ENCODE measurements at places on chromosomes 5 and 9.

- DNase-seq: no peak
Observed at GRCh38 chr5:158722940-158723339, 376.8 kb downstream of the EBF1 start.

DNA sequence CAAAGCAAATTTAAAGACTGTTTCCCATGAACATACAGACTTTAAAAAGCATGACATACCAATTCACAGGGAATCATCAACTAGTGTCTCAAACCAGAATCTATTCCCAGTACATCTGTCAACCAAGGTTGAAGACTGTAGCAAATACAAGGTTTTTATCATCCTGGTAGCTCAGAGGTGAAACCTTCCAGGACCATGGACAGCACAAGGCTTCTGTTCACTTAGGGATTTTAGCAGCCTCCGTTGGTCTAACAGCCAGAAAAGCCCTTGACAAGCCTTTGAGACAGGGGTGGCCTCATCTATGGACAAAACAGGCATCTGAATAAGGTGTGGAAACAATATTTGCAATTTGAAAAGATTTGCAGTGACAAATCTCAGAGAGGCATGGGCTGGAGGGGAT is 119.0 kb downstream of the TRIM32 start:
- no peak for DNase-seq

- DNase-seq: no peak
Observed at GRCh38 chr5:13357929-13358328, 586.6 kb downstream of the DNAH5 start.

DNA sequence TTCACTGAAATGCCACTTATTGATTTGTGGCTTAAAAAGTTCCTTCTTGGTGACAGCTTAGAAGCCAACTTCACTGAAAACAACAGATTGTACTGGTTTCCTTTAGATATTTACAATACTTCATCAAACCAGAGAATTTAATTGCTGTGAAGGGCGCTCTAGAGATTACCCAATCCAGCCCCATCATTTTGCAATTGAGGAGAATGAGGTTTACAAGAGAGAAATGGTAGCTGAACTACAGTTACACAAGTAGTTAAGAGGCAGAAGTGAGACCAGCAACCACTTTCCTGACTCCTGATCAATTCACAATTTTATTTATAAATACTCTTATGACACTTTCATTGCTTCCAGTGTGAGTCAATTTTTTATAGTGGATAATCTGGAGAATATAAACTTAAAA is 103.5 kb upstream of the APC start:
- DNase-seq: no peak

GRCh38 chr9:128138001-128138400 is 10.5 kb upstream of the PTGES2 start:
- DNase-seq: no peak

DNA sequence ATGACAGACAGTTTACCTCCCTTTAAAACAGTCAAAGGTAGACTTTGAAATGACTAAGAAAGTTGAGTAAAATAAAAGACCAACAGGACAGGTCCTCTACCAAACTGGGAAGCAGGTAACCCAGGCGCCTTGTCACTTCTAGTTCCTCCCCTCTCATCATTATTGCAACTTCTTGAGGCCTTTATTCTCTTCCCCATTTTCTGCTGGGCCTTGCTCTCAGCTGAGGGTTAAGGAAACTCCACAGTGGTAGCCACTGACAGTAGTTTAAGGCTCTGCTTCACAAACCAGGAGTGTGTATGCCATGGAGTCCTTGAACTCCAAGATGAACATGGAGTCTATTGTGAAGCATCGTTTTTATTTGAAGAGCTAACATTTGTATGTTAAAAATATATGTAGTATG is 36.9 kb upstream of the TCERG1 start:
- DNase-seq: no peak

GRCh38 chr9:4116723-4117460 is 183.0 kb downstream of the GLIS3 start:
- no peak for DNase-seq

DNA sequence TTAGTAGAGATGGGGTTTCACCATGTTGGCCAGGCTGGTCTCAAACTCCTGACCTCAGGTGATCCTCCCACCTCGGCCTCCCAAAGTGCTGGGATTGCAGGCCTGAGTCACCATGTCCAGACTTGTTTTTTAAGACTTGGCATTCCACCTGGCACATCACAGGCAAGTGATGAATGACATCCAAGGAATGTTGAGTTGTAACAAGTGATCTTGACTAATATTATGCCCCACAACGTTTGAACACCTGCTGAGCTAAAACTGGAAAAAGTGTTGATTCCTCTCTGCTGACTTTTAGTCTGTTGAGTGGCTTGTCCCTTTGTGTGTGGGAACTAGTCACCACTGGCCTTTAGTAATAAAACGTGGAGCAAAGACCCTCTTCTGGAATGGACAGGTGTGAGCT is 54.6 kb downstream of the SUB1 start:
- DNase-seq: no peak

GRCh38 chr5:80212171-80212667 is 43.6 kb downstream of the SERINC5 start:
- DNase-seq: no peak

- DNase-seq: no peak
Observed at GRCh38 chr5:50822761-50823160, 156.3 kb downstream of the PARP8 start.

- no peak for DNase-seq
Observed at GRCh38 chr5:39240750-39241149, 21.4 kb upstream of the FYB1 start.

DNA sequence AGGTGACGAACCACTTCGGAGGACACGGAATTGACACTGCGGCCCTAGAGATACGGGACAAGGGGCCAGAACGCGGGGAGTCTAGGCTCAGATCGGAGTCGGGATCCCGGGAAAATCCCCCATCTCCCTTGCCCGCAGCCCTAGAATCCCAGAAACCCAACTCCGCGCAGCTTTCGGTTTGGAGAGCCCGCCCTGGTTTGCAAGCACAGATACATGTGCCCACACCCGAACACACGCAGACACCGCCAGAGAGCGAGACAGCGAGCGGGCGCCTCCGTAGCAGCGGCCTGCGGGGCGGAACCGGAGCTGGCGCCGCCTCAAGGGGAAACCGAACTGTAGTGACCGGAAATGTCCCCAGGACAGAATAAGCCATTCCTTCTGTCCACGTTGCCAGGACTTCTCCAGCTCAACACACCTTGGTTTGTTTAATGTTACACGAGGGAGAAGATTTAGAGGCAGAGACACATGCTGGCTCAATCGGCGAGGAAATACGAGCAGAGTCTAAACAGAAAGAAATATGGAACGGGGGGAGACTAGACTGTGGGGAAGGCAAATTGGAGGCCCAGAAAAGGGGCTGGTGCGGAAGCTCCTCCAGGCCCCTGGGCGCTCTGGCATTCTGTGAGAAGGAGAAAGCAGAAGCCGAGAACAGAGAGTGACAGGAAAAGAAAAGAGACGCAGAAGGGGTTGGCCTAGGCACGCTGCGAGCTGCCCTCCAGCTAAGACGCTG is 2.9 kb upstream of the PAX5 start:
- no peak for DNase-seq

DNA sequence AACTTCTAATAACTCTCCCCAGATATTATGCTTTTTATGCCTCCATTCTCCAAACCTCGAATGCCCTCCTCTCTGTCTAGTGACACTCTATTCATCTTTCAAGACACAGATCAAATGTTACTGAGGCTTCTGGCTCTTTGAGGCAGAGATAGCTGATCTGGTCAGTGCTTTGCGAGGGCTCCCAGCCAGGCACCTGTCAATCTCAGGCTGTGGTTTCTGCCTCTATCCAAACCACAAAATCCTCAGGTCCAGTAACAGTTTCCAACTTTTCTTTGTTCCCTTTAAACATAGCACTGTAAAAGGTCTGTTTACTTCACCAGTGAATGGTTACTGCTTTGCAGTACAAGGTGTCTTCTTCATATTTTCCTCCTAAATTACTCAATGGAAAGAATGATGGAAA is 11.5 kb upstream of the STK32A start:
- DNase-seq: no peak

DNA sequence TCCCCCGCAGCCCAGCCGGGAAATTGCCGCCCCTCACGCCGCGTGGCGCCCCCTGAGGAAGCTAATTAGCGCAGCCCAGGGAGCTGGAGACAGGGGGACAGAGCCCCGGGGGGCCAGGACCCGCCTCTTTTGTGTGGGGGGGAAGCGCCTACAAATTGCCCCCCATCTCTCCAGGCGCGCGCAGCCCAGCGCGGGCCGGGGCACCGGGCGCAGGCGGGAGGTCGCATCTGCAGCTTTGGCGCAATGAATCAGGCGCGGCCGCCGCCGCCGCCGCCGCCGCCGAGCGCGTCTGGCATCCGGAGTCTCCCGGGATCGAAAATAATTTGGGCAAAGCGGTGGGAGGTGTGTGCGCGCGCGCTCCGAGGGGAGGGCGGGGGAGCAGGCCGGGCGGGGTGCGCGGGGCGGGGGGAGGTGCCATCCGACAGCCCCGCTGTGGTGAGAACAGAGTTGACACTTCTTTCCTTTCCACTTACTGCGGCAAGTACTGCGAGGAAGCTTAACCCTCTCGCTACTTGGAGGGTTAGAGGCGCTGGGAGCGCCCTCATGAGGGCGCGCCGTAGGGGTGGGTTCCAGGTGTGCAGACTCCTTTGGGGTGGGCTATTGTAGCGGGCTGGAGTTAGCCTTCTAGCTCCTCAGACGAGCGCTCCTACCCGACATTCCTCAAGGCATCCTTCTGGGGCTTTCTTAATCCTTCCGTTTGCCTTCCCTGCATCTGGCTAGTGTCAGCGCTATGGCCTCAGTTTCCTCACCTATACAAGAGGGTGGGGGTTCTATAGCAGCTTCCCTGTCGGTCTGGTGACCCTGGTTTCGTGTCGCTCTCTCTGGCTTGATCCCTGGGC is 63.1 kb downstream of the CXXC5 start:
- peak; percentile 74 for DNase-seq

DNA sequence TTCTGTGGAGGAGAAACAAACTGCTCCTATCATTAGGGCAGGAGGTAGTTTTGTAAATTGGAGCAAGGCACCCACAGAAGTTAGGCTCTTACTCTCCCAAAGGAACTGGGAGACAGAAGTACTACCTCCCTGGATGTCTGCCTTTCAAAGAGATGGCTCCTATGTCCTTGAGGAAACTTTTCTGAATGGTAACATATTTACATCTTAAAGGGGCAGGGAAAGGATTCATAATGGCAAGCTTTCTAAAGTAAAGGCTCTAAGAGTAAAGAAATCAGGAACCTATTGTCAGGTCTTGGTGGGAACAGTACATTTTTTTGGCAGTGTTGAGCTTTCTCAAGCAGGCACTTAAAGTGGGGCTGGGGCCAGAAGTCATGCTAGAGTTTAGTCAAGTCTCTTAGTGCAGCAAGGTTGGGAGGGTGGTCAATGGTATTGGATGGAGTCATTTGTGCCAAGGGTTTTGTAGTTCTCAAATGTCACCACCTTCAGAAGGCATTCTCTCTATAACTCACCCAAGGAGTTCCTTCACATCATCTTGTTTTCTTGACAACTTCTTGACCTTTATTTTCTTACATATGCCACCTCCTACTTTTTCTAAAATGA is 26.3 kb upstream of the NDFIP1 start:
- no peak for DNase-seq

GRCh38 chr5:66224274-66224673 is 80.2 kb downstream of the SREK1 start:
- no peak for DNase-seq

GRCh38 chr5:95822542-95823181 is at the start of gene GLRX:
Gene GLRX (minus strand): TSS chr5:95822726. CDS start chr5:95822662, 64 bp downstream.
- DNase-seq: peak; percentile 61

GRCh38 chr5:150245111-150245789 is 44.3 kb downstream of the CAMK2A start:
- DNase-seq: no peak

GRCh38 chr9:122940454-122940748 is 419 bp upstream of the RABGAP1 start:
- no peak for DNase-seq

DNA sequence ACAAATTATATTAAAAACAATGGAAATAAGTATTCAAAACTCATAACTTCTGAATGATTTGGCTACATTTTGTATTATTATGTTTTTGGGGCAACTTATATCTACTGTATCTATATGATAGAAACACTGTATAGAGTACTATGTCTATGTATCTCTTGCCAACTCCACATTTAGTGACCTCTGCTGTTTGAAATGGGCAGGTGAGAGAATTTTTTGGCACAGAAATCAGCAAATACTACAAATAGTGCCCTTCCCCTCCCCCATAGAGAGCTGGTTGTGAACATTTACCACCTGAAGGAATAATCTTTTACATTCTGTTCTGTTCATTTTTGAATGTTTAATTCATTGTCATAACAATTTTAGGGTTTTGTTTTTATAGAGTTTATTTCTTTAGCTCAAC is 545.3 kb downstream of the PDE4D start:
- no peak for DNase-seq

DNA sequence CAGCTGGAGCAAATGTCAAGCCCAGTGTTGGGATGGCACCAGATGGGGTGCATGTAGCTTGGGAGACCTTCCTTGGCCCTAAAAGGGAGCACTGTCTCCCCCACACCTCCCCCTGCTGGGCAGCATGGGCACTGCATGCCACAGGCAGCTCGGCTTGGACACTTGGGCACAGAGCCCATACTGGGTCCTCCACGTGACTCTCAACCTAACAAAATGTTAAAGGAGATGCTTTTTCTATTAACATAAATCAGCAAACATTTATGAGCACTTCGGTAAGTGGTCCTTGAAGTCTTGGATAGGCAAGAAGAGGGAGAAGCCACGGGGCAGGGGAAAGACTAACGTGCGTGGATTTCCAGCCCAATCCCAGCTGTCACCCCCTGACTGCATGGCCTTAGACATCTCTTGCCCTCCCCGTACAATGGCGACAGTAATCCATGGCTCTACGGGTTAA is 23.9 kb upstream of the MAPK9 start:
- peak; percentile 10 for DNase-seq

GRCh38 chr5:59317023-59317773 is 576.3 kb downstream of the PDE4D start:
- no peak for DNase-seq

GRCh38 chr9:95058795-95059386 is 258.6 kb downstream of the FANCC start:
- no peak for DNase-seq

GRCh38 chr5:96807075-96807654 is 580 bp downstream of the ERAP1 start:
- peak; percentile 92 for DNase-seq

DNA sequence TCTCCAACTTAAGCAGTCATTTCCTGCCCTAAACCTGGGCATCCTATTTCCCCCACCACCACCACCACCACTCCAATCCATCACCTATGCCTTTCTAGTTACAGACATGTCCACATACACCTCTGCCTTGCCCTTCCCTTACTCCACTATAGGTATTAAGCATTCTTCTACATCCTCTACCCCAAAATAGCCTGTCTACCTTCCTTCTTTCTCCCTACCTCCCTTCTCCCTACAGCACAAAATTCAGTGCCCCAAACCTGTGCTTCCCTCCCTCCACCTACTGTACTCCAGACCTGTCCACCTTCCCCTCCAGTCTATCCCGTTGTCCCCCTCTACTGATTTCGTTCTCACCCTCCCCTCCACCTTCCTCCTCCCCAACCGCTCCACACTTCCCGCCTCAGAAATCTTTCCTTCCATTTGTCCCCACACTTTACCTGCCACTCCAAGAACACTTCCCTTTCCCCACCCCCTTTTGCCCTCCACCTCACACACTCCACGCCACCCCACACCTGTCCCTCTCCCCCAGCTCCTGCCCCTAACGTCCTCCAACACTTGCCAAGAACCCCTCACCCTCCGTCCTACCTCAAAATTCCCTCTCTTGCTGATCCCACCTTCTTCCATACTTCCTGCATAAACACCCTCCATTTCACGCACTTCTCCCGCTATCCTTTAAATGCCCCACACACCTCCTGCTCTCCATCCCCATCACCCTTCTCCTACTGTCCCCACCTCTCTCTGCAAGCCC is 1.6 kb downstream of the STRBP start:
- DNase-seq: no peak

All from nucleus accumbens (tissue), 56 donors.